ENCODE measurements at places on chromosomes 5 and 9. TPM values are rescaled to one million over a fixed set of nuclear protein-coding genes. Genes with fewer than 3 reads are reported as not detected.

CCL27 gene
- total RNA-seq = not detected

ZNF883 gene
- total RNA-seq = 5.2 TPM

SPATA31E1 gene
- total RNA-seq = 0.68 TPM

LRRC14B gene
- not detected for total RNA-seq

COL5A1 gene
- total RNA-seq = 16.9 TPM

INSYN2B gene
- 8.4 TPM for total RNA-seq

AHRR gene
- total RNA-seq = 1.9 TPM

FOXI1 gene
- not detected for total RNA-seq

CARD9 gene
- 3.4 TPM for total RNA-seq

PCDHGB1 gene
- 3.9 TPM for total RNA-seq

PIP5K1B gene
- total RNA-seq = 1.6 TPM

POLR3G gene
- total RNA-seq = 6.4 TPM

PKD2L2 gene
- total RNA-seq = not detected

SHISAL2B gene
- not detected for total RNA-seq

NR4A3 gene
- total RNA-seq = 0.64 TPM

CERT1 gene
- 35.5 TPM for total RNA-seq

IL13 gene
- total RNA-seq = not detected

URM1 gene
- 41.7 TPM for total RNA-seq

CORO2A gene
- 45.3 TPM for total RNA-seq

MZB1 gene
- total RNA-seq = 2.7 TPM

DDX41 gene
- total RNA-seq = 139 TPM

STK32A gene
- total RNA-seq = 0.64 TPM

WDR38 gene
- total RNA-seq = not detected

LCN9 gene
- total RNA-seq = not detected

TAF11L13 gene
- not detected for total RNA-seq

RNF208 gene
- 3.8 TPM for total RNA-seq

ARPC5L gene
- 41.1 TPM for total RNA-seq

TMEM232 gene
- 5.1 TPM for total RNA-seq

PLAC8L1 gene
- not detected for total RNA-seq

PCDHB10 gene
- total RNA-seq = 3.5 TPM

ROPN1L gene
- 34.9 TPM for total RNA-seq

PCDHGB7 gene
- 7.0 TPM for total RNA-seq

SLC36A3 gene
- not detected for total RNA-seq

RGS7BP gene
- total RNA-seq = 3.7 TPM

IFNA21 gene
- not detected for total RNA-seq

PCDHAC2 gene
- 6.8 TPM for total RNA-seq

IL4 gene
- total RNA-seq = not detected

SKP1 gene
- total RNA-seq = 391 TPM

DCTN3 gene
- 73.8 TPM for total RNA-seq

SH3GL2 gene
- total RNA-seq = 1.5 TPM

SHB gene
- total RNA-seq = 53.2 TPM

GDA gene
- total RNA-seq = not detected

NELFB gene
- 44.9 TPM for total RNA-seq

EMB gene
- total RNA-seq = 22.4 TPM

PCDHGB6 gene
- 5.2 TPM for total RNA-seq

THG1L gene
- total RNA-seq = 16.9 TPM

WWC1 gene
- total RNA-seq = 52.6 TPM

SLC22A4 gene
- total RNA-seq = 8.2 TPM

TMEM215 gene
- not detected for total RNA-seq

CCDC112 gene
- 12.9 TPM for total RNA-seq

IL9 gene
- total RNA-seq = not detected

SLC25A2 gene
- 4.4 TPM for total RNA-seq

PCDHGC5 gene
- total RNA-seq = 0.96 TPM
